ENCODE measurements at places on chromosomes 2 and 18. TPM values are rescaled to one million over a fixed set of nuclear protein-coding genes. Genes with fewer than 3 reads are reported as not detected.

DNA sequence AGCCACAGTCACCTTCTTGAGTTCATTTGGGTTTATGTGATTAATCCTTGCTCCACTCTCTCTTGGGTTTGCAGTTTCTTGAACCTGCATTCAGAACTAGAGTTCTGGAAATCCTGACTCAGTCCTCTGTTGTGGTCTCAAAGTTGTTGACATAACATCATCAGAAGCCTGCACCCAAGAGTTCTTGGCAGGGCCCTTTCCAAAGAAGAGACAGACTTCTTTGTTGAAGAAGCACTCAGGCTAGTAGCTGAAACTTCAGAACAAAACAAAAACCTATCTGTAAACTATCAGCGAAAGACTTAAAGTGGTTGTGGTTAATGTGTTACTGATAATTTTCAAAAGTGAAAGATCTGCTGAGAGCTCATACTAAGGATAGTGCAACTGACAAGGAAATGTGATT is 120.8 kb downstream of the FAM168B start:
- no peaks in the 10 kb centered on the region for H3K27me3 ChIP-seq
- no peak overlapping the region for H3K4me3 ChIP-seq
- DNase-seq = no peak
- H3K27ac ChIP-seq = no peak overlapping the region

DNA sequence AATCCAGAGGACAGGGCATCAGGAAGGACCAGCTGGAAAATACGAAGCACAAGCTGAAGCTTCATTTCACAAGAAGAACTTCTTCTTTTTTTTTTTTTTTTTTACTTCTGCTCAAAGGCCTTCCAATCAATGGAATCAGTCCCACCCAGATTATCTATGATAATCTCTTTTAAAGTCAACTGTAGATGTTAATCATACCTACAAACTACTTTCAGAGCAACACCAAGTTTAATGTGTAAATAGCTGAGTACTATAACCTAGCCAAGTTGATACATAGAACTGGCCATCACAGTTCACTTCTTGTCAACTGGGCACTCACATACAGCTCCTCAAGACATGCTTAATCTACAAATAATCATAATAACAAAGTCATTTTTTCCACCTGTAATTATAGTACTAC is 1645.9 kb upstream of the CELF4 start:
- H3K27ac ChIP-seq = no peak overlapping the region
- no peaks in the 10 kb centered on the region for H3K27me3 ChIP-seq
- H3K4me3 ChIP-seq = no peak overlapping the region
- H3K36me3 ChIP-seq = no peaks in the 10 kb centered on the region
- no peak for DNase-seq

- H3K4me1 ChIP-seq = no peaks in the 10 kb centered on the region
- peak overlapping the region; percentile 69 for H3K4me3 ChIP-seq
- no peaks in the 10 kb centered on the region for H3K36me3 ChIP-seq
- H3K27ac ChIP-seq = peak overlapping the region; percentile 5
- DNase-seq = peak; percentile 63
These were observed 683 bp downstream of the MBOAT2 start for GRCh38 chr2:9002637-9003365.

GRCh38 chr2:42414158-42414557 is 53.1 kb upstream of the COX7A2L start:
- H3K36me3 ChIP-seq = no peaks in the 10 kb centered on the region
- H3K27ac ChIP-seq = no peak overlapping the region
- no peak overlapping the region for H3K4me3 ChIP-seq
- DNase-seq = no peak
- no peaks in the 10 kb centered on the region for H3K27me3 ChIP-seq
- H3K4me1 ChIP-seq = no peaks in the 10 kb centered on the region

DNA sequence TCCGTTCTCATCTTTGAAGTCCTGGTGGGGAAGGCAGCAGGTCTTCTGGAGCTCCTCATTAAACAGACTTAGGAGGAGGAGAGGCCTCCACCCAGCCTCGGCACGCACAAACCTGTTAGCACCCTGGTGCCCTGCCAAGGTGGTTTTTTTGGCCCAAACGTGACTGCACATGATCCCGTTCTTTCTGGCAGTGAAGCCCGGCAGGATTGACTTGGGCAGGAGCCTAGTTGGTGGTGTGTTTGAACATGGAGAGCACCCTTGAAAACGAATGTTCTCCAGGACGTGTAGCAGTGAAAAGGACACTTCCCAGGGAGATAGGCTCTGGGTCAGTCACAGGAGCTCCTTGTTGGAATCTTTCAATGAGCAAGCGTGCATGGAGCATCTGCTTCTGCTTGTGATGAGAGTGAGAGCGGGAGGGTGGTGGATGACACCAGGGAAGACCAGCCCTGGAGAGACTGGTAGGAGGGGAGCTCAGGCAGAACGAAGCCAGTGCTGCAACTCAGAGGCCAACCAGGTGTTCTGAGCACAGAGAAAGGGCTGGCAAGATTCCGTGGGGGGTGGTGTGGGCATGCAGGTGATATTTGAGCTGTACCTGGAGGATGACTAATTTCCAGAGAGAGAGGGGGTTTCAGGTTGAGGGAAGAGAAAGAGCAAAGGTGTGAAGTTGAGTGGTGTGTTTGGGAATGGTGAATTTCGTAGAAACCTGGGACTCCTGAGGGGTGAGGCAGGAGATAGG is 73.8 kb downstream of the TANC1 start:
- no peaks in the 10 kb centered on the region for H3K27me3 ChIP-seq
- peaks cover 29% of the 10 kb centered on the region for H3K4me1 ChIP-seq
- H3K27ac ChIP-seq = no peak overlapping the region
- H3K36me3 ChIP-seq = peaks cover 7% of the 10 kb centered on the region
- H3K4me3 ChIP-seq = no peak overlapping the region

DNA sequence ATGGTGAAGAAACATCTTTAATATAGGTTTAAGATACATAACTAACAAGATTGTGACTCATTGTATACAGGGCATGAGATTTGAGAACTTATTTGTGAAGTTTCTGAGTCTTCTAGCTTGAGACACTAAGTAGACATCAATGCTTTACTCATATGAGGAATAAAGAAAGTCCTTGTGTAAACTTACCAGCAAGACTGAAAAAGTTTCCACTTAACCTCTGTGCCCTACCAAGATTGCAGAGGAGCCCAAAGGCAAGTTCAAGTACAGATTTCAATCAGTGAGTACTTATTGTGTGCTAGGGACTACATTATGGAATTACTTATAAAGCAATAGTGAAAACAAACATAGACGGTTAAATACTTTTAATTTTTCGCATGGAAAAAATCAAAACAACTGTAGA is 1041.2 kb upstream of the CELF4 start:
- no peaks in the 10 kb centered on the region for H3K27me3 ChIP-seq
- H3K4me3 ChIP-seq = no peak overlapping the region
- no peaks in the 10 kb centered on the region for H3K36me3 ChIP-seq
- H3K4me1 ChIP-seq = no peaks in the 10 kb centered on the region
- no peak overlapping the region for H3K27ac ChIP-seq
- DNase-seq = no peak

DNA sequence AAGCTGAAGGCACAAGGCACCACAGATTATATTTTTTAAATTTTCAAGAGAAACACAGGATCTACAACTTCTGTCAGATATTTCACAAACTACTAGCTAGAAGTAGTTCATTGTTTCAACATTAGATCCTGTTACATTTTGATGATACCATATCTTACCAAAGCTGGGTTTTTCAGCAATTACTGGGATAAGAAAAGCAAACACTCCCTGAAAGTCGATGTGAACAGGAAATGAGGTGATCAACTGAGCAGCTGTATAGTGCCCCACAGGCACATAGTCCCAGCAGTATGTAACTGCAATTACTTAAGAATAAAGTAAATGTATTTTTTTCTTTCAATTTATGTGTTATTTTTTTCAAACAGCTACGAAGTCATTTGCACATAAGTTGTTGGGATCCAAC is 103.5 kb downstream of the DNER start:
- no peaks in the 10 kb centered on the region for H3K27me3 ChIP-seq
- no peaks in the 10 kb centered on the region for H3K36me3 ChIP-seq
- no peaks in the 10 kb centered on the region for H3K4me1 ChIP-seq
- DNase-seq = no peak

GRCh38 chr2:167943897-167944296 is 303.5 kb downstream of the STK39 start:
- H3K27ac ChIP-seq = no peak overlapping the region
- H3K27me3 ChIP-seq = no peaks in the 10 kb centered on the region
- no peak for DNase-seq
- no peaks in the 10 kb centered on the region for H3K36me3 ChIP-seq
- H3K4me3 ChIP-seq = no peak overlapping the region

GRCh38 chr18:2618009-2618408 is 37.5 kb upstream of the SMCHD1 start:
- H3K27me3 ChIP-seq = no peaks in the 10 kb centered on the region
- no peak overlapping the region for H3K4me3 ChIP-seq
- no peaks in the 10 kb centered on the region for H3K4me1 ChIP-seq
- no peaks in the 10 kb centered on the region for H3K36me3 ChIP-seq
- no peak overlapping the region for H3K27ac ChIP-seq

GRCh38 chr2:689877-690510 is 12.8 kb upstream of the TMEM18 start:
- H3K4me3 ChIP-seq = no peak overlapping the region
- no peak overlapping the region for H3K27ac ChIP-seq
- H3K27me3 ChIP-seq = no peaks in the 10 kb centered on the region
- H3K36me3 ChIP-seq = no peaks in the 10 kb centered on the region

- H3K4me1 ChIP-seq = no peaks in the 10 kb centered on the region
- no peaks in the 10 kb centered on the region for H3K36me3 ChIP-seq
- no peak overlapping the region for H3K4me3 ChIP-seq
These were observed 137.2 kb downstream of the TRIM43 start for GRCh38 chr2:95728878-95729596.

- H3K4me1 ChIP-seq = peaks cover 7% of the 10 kb centered on the region
- H3K27me3 ChIP-seq = no peaks in the 10 kb centered on the region
- no peak for DNase-seq
- H3K36me3 ChIP-seq = no peaks in the 10 kb centered on the region
- H3K27ac ChIP-seq = no peak overlapping the region
- H3K4me3 ChIP-seq = no peak overlapping the region
These were observed 38.3 kb downstream of the HAT1 start for GRCh38 chr2:171960570-171960969.

DNA sequence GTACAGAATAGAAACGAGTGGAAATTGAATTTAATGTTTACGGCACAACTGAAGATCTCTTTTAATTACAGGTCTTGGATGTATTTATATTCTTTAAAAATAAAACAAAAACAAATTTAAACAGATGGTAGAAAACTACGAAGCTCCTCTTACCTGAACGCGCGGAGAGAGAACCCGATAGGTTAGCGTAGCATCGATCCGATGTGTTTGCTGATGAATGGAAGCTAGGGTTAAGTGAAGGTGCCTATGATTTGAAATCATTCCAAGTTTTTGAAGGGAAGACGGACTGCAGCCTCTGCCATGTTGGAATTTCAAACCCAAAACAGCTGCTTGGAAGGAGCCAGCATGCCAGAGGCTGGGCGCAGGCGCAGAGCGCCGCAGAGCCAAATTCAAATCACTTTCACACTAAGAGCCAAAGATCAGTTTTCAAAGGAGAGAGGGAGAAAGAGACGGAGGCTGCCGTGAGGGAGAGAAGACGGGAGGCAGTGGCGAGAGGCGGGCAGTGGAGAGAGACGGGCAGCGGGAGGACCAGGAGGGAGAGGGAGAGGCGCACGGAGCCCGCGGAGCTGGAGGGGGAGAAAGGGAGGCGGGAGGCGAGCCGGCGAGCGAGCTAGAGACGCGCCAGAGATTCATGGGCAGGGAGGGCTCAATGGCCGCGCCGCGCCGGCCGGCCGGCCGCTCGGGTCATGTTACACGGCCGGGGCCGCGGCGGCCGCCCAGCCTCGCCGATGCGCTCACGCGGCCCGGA is at the start of gene FIGN:
FIGN (minus strand) TSS at position 324 of the 748 bp plus-strand sequence. CDS start 1,081 bp downstream, outside the sequence.
- peak within 1 kb of the TSS; percentile 64 for H3K4me3 ChIP-seq
- no peaks in the 10 kb centered on the region for H3K27me3 ChIP-seq
- DNase-seq = peak; percentile 89

- DNase-seq = no peak
- H3K4me3 ChIP-seq = no peak overlapping the region
- no peak overlapping the region for H3K27ac ChIP-seq
- H3K4me1 ChIP-seq = peaks cover 17% of the 10 kb centered on the region
- H3K36me3 ChIP-seq = no peaks in the 10 kb centered on the region
These were observed 18.0 kb downstream of the FBXO41 start for GRCh38 chr2:73266061-73266901.

ATP6V1C2 gene
- total RNA-seq = 0.55 TPM

- no peak for DNase-seq
- H3K27ac ChIP-seq = no peak overlapping the region
- H3K36me3 ChIP-seq = no peaks in the 10 kb centered on the region
- H3K4me3 ChIP-seq = no peak overlapping the region
These were observed 83.8 kb downstream of the MGAT5 start for GRCh38 chr2:134337631-134338030.

GRCh38 chr2:229922449-229923386 is at the start of gene FBXO36:
Gene FBXO36, plus strand, starts transcription at chr2:229922503. Its CDS starts 11 bp downstream, at chr2:229922514.
- DNase-seq = no peak
- H3K4me3 ChIP-seq = peak within 1 kb of the TSS; percentile 85
- H3K27ac ChIP-seq = peak within 1 kb of the TSS; percentile 100
- H3K36me3 ChIP-seq = no peaks in the 10 kb centered on the region
- H3K27me3 ChIP-seq = no peaks in the 10 kb centered on the region
- peaks cover 32% of the 10 kb centered on the region for H3K4me1 ChIP-seq

- H3K27me3 ChIP-seq = no peaks in the 10 kb centered on the region
- peak overlapping the region; percentile 61 for H3K27ac ChIP-seq
- no peaks in the 10 kb centered on the region for H3K36me3 ChIP-seq
- DNase-seq = no peak
- no peak overlapping the region for H3K4me3 ChIP-seq
These were observed 105.1 kb downstream of the RDH14 start for GRCh38 chr2:18455236-18455862.

DNA sequence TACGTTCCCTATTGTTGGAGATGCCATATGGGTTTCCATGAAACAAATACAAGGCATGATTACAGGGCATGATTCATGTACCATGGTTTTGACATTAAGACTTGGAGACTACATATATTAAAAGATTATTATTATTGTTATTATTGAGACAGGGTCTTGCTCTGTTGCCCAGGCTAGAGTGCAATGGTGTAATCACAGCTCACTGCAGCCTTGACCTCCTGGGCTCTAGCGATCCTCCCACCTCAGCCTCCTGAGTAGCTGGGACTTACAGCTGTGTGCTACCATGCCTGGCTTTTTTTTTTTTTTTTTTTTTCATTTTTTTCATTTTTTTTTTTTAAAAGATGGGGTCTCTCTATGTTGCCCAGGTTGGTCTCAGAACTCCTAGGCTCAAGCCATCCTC is 69.1 kb downstream of the MYOM1 start:
- H3K36me3 ChIP-seq = no peaks in the 10 kb centered on the region
- H3K4me1 ChIP-seq = no peaks in the 10 kb centered on the region
- no peak overlapping the region for H3K27ac ChIP-seq
- H3K4me3 ChIP-seq = no peak overlapping the region

GRCh38 chr2:98808546-98808945 is 77.6 kb upstream of the MGAT4A start:
- no peaks in the 10 kb centered on the region for H3K27me3 ChIP-seq
- no peak overlapping the region for H3K4me3 ChIP-seq
- DNase-seq = no peak
- peaks cover 21% of the 10 kb centered on the region for H3K4me1 ChIP-seq
- no peaks in the 10 kb centered on the region for H3K36me3 ChIP-seq

- H3K27ac ChIP-seq = no peak overlapping the region
- H3K27me3 ChIP-seq = no peaks in the 10 kb centered on the region
- H3K36me3 ChIP-seq = no peaks in the 10 kb centered on the region
These were observed 201.0 kb downstream of the MBD2 start for GRCh38 chr18:54023471-54023870.

GRCh38 chr18:53795061-53795460 is 429.4 kb downstream of the MBD2 start:
- H3K4me3 ChIP-seq = no peak overlapping the region
- H3K27ac ChIP-seq = no peak overlapping the region
- H3K27me3 ChIP-seq = no peaks in the 10 kb centered on the region
- no peaks in the 10 kb centered on the region for H3K36me3 ChIP-seq
- DNase-seq = no peak
- H3K4me1 ChIP-seq = no peaks in the 10 kb centered on the region

GRCh38 chr2:18752667-18753422 is 163.5 kb upstream of the NT5C1B start:
- H3K27ac ChIP-seq = no peak overlapping the region
- no peaks in the 10 kb centered on the region for H3K27me3 ChIP-seq
- H3K36me3 ChIP-seq = no peaks in the 10 kb centered on the region
- H3K4me3 ChIP-seq = no peak overlapping the region
